ENCODE measurements at places on chromosomes 16 and 17. TPM values are rescaled to one million over a fixed set of nuclear protein-coding genes. Genes with fewer than 3 reads are reported as not detected.

The FAM83G gene
- 5.5 TPM for total RNA-seq

The TEKT5 gene
- total RNA-seq, result 0.94 TPM

The KRTAP17-1 gene
- total RNA-seq, result not detected

The ARL5C gene
- not detected for total RNA-seq

The STAC2 gene
- not detected for total RNA-seq

The HAS3 gene
- total RNA-seq, result 0.94 TPM

The SPATA32 gene
- not detected for total RNA-seq

The SEPHS2 gene
- 28.6 TPM for total RNA-seq

The SGSM2 gene
- 30.3 TPM for total RNA-seq

The CHRNB1 gene
- total RNA-seq, result 2.4 TPM

The CLCN7 gene
- total RNA-seq, result 73.3 TPM

The NHLRC4 gene
- 3.8 TPM for total RNA-seq

The SLC5A11 gene
- 0.66 TPM for total RNA-seq

The GRB7 gene
- not detected for total RNA-seq

The C17orf78 gene
- not detected for total RNA-seq

The TRIM47 gene
- total RNA-seq, result 23.0 TPM

Measured in subcutaneous adipose tissue (tissue), 4 donors.